ENCODE measurements at places on chromosomes 3 and 15.

DNA sequence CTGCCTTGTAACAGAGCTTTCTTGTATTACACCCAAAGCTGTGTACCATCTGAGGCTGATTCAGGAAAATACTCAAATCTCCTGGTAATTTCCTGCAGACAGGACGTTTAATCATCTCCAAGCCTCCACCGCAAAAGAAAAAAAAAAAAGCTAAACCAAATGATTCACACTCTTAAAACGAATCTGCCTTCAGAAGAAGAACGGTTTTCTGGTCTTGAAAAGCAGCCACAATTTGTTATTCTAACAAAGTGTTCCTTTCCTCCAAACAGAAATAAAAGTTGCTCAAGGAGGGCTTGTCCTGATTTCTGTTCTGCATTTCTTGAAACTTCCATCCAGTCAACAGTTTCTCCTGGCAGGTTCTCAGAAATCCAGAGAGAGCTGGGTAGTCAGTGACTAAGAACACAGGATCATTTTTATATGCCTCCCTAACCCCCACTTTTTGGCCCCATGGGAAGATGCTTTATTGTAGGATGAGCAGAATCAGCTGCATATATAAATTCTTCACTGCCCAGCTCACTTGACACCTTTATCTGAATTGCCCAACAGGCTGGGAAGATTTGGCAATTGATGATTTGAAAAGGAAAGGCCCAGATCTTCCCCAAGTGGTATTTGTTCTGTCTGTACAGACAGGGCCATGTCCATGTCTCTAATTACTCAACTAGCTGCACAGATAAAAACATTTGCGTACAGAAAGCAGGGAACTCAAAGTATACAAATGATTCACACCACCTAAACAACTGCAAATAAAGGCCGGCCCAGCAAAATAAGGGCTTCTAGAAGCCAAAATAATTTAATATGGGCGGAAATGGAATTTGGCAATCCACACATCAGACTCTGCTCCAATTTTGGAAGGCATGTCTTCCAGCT is 41.0 kb upstream of the PRICKLE2 start:
- DNase-seq: no peak

GRCh38 chr15:92780843-92781242 is 119.3 kb upstream of the CHD2 start:
- no peak for DNase-seq

- DNase-seq: no peak
Measured at GRCh38 chr15:101314336-101315125, 19.5 kb upstream of the SNRPA1 start.

DNA sequence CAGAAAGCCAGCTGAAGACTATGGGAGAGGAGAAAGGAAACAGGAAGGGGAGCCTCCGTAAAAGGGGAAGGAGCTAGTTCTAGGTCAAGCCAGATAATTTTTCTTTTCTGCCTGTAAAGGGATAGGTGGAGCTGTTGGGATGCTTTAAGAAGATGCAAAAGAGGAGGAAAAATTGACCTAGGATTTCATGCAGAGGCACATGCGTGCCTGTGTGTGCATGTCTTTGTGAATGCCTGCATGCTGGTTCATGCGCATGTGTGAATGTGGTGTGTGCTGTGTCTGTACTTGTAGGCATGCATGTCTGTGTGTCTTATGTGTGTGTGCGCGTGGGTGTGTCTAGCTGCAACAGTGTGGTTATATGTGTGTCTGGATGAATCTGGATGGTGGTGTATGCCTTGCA is 27.3 kb downstream of the CCDC33 start:
- no peak for DNase-seq

DNA sequence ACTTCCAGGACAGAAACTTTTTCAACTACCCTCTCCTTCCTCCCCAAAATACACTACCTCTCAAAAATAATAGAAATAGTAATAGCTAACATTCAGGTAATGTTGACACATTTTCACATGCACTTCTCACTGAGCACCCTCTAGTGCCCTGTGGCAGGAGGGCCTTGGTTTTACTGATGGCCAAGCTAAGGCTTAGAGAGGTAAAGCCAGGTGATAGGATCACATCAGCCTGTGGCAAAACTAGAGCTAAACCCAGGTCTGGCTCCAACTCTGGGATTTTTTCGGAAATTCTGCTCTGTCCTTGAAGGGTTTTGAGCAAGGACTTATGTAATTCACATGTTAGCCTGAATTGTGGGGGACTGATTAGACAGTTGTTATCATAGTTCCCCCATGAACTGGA is 922 bp upstream of the TAMM41 start:
- no peak for DNase-seq

GRCh38 chr3:168545591-168545990 is 449.9 kb upstream of the GOLIM4 start:
- DNase-seq: no peak

DNA sequence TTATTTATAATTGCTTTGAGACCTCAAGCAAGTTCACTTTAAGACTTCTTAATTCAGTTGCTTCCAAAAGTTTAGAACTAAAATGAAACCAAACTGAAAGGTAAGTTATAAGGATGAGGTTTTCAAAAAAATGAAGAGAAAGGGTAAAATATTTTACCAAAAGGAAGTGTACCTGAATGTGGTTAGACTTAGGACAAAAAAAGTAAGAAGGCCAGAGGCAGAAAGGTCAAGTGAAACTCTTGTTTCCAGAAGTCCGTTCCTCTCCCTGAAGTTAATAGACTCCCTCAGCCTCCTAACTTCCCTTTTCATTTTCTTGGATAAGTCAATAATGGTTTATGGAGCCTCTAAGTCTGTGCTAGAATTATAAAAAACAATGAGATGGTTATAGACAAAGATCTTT is 16.6 kb downstream of the BTLA start:
- DNase-seq: no peak

DNA sequence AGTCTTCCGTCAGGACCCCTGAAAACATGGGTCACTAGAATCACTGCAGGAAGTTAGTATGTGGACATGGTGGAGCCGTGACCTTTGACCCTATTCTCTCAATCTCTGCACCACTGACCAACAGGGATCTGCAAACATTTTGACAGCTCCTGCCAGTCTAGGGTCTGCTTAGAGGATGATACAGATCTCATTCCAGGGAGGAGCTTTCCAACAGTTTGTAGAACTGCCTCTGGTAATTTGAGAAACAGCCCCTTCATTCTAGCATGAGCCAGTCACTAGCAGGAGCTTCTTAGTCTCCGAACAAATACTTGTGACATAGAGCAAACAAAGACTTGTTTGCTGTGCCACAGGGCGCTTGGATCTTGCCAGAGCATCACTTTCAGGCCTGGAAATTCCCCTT is 270.3 kb upstream of the CFAP20DC start:
- no peak for DNase-seq

DNA sequence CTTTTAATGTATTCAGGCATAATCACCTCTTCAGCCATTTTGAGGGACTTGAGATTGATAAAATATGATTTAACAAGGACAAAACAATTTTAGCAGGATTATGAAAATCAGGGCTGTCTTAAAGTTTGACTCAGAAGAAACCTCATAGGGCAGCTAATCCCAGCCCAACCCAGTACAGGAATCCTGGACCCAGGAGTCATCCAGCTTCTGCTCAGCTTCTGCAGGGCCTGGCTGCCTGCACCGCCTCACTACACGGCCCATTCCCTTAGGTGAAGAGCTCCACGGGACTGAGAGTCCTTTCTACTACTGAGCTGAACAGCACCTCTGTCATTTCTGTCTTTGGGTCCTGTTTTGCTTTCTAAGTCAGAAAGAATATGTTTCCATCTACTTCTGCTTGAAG is 37.5 kb downstream of the ARHGAP31 start:
- no peak for DNase-seq

DNA sequence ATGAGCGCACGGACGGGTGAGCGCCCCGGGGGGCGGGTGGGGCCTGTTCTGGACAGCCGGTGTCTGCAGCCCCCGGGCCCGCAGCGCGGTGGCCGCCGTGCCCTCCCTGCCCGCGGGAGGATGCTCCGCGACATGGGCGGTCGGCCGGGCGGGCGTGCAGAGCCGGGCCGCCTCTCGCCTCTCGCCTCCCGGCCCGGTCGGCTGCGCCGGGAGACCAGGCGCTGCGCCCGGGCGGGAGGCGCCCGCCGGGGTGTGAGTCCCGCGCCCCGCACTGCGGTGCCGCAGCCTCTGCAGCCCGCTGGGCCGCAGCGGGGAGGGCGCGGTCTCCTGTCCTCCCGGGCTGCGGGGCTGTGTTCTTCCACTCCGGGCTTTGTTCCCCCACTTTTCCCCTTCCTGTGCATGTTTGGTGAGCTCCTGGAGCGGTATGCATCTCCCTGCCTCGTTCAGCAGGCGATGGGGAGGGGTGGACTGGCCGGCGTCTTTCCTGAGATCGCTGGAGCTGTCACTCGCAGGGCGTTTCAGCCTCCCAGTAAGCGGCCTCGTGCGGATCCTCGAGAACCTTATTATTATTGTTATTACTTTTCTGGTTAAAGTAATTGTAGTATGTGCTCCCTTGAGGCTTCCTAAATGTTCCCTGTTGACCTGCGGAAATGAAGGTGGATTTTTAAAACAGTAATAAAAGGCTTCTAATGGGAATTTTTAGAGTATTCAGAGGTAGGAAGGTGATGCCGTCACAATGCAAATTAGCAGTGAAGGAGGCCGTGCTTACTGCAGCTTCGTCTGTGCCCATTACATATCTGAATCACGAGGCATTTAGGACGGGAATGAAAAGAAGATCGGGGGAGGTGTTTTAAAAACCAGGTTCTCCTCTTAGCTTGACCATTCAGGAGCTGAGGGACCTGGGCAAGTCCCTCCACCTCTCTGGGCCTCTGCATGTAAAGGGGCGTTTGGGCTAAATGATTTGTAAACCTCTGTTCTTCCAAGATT is 593 bp downstream of the TMOD2 start:
- DNase-seq: no peak

DNA sequence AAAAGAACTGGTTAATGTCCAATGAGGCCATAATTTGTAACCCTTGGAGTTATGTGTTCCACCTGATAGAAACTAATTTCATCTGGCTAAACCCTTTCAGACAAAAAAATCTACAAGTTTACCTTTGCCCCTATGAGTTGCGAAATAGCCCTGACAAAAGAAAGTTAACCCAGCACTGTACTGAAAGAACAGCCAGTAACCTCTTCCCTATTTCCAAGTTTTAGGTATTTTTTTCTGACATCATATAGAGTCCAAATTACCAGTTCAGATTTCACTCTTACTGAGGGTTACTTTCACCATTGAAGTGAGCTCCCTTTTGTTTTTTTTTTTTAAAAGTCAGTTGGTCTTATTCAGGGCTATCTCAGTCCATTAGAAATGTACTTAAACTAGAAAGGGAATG is 42.8 kb upstream of the PTPRG start:
- DNase-seq: no peak

DNA sequence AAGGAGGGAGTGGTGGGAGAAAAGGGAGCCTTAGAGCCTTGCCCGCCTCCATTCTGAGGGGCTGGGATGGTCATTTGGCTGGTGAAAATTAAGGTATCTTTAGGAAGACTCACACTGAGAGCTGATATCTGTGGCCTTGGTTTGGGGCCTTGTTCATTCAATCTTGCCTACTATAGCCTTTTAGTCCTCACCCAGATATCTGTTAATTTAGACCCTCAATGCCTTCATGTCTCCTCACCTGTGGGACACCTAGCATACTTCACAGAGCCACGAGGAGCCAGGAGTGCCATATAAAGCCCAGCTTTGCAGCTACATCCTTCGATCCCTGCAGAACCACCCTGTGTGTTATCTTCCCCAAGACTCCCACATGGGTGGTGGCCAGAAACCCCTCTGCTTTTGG is 4.7 kb upstream of the ARNT2 start:
- no peak for DNase-seq
